Esophagus mucosa (tissue), 1 donor: ENCODE measurements at places on chromosomes 5 and 9. TPM values are rescaled to one million over a fixed set of nuclear protein-coding genes. Genes with fewer than 3 reads are reported as not detected.

AGXT2 gene
- not detected for total RNA-seq

DNA sequence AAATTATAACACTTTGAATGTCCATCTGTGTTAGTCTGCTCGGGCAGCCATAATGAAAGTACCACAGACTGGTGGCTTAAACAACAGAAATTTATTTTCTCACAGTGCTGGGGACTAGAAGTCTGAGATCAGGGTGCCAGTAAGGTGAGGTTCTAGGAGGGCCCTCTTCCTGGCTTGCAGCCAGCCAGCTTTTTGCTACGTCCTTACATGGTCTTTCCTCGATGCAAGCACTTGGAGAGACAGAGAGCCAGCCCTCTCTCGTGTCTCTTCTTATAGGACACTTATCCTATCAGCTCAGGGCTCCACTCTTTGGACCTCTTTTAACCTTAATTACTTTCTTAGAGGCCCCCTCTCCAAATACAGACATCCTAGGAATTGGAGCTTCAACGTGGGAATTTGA, 351.8 kb downstream of the SPOCK1 start:
- no peak for ATAC-seq

GRXCR2 gene
- not detected for total RNA-seq

GRCh38 chr5:123441408-123441807, 18.2 kb upstream of the CEP120 start:
- ATAC-seq, result no peak

PCDHB5 gene
- 0.40 TPM for total RNA-seq

DNA sequence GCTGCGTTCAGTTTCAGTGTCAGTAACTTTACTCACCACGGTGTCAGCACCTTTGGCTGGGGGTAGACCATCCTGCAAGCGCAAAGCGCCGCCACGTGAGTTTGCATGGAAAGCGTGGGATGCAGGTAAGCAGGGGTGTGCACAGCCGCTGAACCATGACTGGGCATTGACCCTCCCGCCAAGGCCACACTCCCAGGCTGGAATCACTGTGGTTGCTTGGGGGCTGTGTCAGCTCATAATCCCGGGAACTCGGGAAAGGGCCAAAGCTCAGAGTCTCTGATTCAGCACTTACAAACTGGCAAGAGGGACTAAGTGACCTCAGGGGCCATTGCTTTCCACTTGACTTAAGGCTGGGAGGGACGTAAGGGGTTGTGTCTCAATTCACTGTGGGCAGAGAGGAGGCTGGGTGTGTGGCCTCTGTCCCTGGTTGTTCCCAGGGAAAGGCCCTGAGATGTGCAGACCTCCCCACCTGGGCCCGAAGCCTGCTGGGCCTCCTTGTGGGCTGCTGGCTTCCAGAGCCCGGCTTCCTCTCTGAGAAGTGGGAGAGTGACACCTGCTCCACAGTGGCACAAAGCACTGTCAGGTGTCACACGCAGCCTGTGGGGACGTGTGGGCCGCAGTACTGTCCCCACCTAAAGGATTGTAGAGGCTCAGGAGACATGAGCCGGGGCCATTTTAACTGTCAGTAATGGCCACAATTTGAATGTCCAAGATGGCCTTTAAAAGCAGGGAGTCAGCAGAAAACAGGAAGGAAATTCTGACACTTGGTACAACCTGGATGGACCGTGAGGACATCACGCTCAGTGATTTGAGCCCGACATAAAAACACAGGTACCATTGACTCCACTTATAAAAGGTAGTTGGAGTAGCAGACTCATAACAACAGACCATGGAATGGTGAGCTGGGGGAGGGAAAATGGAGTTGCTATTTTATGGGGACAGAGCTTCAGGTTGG, 16.7 kb downstream of the ABO start:
- no peak for ATAC-seq

DNA sequence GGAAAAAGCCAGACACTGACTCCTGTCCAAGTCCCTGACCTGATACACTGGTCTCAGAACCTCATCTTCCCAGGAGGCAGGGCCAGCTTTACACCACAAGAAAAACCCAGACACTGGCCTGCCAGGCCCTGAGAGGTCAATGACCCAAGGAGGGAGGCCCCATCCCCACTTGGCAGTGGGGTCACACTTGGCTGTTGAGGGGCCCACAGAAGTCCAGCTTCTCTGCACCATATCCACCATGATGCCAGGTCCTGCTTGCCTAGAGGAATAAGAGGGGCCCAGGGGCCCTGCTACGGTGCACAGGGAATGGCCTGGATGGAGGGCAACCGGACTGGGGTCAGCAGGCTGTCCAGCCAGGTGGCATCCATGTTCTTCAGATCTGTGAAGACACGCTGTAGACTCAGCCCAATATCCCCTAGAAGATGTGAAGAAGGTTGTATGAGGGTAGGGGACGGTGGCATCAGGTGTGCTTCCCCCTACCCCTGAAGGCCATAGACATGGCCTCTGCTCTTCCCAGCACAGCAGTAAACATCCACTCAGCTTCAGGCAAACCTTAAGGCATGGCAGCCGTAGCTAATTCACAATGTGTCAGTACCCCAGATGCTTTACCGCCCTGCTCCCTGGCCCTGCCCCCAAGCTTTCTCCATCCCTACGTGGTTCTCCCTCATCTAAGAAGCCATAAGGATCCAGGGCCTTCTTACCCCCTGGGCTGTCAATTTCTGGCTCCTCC, 6.7 kb downstream of the IRF1 start:
- no peak for ATAC-seq

SLC34A1 gene
- 0.60 TPM for total RNA-seq

GRCh38 chr5:138748630-138749081, 4.6 kb upstream of the CTNNA1 start:
- no peak for ATAC-seq

DNA sequence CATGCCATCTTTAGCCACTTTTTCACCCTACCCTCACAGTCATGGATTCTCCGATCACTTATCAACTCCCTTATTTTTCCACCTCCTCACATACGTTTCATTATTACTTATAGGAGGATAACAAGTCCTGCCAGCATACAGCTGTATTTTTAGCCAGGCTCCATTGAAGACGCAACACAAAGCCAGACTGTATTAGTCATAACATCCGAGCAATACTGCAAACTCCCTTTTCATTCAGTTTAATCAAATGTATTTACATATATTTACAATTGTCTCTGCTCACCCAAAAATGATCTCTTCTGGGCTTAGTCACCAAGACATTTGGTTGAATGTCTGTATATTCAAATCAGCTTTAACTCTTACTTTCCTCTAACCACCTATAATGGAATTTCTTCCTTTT, 126.4 kb upstream of the PRLR start:
- peak; percentile 61 for ATAC-seq

DNA sequence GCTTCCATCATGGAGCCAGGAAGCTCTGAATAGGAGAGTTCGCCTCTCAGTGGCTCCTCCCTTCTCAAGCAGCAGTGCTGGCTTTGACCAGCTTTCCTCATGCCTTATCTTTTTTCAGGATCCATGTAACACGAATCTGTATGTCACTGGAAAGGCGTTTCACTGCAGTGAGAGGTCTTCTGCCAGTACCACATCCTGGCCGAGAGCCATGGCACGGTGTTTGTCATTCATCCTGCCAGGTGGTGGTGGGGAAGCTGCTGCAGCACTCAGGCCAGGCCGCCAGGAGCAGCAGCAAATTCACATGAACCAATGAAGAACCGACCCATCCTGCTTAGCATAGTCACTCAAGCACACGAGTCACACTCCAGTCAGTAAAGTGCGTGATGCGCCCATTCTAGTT, 179.0 kb downstream of the FANCC start:
- ATAC-seq, result peak; percentile 40

RNF183 gene
- 4.2 TPM for total RNA-seq

- no peak for ATAC-seq
Measured at GRCh38 chr9:137691646-137692351, 73.0 kb downstream of the EHMT1 start.

OTULIN gene
- total RNA-seq, result 26.1 TPM

REEP2 gene
- 0.36 TPM for total RNA-seq

- peak; percentile 64 for ATAC-seq
Measured at GRCh38 chr5:126826619-126827215, 49.8 kb downstream of the LMNB1 start.

DNA sequence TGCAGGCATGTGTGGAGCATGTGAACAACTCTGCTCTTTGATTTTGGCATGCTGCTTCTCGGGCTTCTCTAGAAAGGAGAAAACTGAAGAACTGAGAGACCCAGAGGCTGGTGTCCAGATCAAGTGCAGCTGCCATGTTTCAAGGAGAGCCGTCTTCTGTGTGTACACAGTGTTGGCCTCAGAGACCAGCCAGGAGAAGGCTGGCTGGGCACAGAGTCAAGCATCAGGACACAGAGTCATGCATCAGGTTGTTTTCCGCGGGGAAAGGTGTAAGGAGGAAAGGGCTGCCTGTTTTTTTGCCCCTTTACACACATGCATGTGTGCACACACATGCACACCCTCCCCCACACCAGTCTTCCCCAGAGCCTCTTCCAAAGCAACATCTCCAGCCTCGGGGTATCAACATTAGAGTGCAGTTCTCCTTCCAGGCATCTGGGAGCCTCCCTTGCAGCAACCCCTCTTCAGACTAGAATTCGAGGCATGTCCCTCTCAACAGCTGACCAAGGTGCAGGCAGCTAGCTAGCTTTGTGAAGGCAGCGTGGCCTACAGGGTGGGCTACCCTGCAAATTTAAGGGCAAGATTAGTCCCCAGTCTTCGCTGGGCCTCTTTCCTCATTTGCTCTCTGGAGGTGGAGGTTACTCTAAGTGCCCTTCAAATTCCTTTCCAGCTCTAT, 180.9 kb downstream of the AOPEP start:
- ATAC-seq, result no peak

GRCh38 chr5:5886812-5887486, 464.5 kb downstream of the ICE1 start:
- peak; percentile 87 for ATAC-seq

DNA sequence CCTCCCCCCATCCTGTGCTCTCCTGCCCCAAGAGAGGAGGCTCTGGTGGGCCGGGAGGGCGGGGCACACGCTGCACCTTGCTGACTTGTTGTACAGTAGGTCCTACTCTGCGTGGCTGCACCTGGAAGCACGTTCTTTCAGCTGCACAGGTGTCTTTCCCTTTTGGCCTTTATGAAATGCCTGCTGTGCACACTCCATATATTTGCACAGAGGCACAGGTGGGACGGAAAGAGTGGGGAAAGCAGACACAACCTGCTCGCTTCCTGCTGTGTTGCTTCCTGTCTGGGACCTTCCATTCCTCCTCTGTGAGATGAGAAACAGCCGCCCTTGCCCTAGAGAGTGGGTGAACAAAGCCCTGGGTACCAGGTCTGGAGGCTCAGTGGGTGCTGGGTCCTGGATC, 4.8 kb downstream of the USP20 start:
- no peak for ATAC-seq

PCDHB10 gene
- 0.80 TPM for total RNA-seq

DNA sequence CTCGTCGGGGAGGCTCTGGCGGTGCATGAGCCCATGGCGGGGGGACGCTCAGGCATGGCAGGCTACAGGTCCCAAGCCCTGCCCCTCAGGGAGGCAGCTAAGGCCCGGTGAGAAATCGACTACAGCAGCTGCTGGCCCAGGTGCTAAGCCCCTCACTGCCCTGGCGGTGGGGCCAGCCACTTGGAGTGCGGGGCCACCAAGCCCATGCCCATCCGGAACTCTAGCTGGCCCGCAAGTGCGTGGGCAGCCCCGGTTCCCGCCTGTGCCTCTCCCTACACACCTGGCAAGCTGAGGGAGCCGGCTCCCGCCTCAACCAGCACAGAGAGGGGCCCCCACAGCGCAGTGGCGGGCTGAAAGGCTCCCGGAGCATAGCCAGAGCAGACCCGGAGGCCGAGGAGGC, 1896.9 kb upstream of the CDH6 start:
- ATAC-seq, result no peak

- no peak for ATAC-seq
Measured at GRCh38 chr5:83931969-83932368, 211.3 kb upstream of the HAPLN1 start.

- no peak for ATAC-seq
Measured at GRCh38 chr9:121819428-121820231, 168.2 kb downstream of the DAB2IP start.

GRCh38 chr9:108663422-108663821, 192.4 kb downstream of the ACTL7B start:
- ATAC-seq, result no peak

DNA sequence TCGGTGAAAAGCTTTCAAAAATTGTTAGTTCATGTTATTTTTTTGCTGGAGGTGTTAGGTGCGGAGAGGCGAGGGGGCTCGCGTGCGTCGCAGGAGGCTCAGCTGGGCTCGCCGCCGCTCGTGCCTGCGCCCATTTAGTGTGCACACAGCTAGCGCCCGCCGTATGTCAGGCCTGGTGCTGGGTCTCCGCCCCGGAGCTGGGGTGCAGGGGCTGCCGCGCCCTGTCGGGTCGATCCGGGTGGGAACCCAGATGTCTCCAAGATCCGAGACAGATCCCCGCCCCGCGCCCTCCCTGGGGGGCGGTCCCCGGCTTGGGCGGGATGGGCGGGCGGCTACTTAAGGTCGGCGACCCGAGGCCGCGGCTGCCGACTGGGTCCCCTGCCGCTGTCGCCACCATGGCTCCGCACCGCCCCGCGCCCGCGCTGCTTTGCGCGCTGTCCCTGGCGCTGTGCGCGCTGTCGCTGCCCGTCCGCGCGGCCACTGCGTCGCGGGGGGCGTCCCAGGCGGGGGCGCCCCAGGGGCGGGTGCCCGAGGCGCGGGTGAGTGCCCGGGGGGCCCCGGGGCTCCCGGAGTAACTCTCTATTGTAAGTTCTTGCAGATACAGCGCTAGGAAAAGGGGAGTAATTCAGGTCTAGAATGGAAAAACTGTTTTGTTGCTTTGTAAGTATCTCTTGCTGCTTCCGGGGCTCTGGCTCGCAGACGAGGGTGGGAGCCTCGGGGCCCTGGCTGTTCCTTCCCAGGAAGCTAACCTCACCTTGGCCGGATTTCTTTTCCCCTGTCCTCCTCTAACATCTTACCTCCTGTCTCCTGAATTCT, 31.7 kb downstream of the GSN start:
- peak; percentile 54 for ATAC-seq

TEX48 gene
- total RNA-seq, result not detected

IQGAP2 gene
- total RNA-seq, result 4.2 TPM

DOCK8 gene
- 11.4 TPM for total RNA-seq

DNA sequence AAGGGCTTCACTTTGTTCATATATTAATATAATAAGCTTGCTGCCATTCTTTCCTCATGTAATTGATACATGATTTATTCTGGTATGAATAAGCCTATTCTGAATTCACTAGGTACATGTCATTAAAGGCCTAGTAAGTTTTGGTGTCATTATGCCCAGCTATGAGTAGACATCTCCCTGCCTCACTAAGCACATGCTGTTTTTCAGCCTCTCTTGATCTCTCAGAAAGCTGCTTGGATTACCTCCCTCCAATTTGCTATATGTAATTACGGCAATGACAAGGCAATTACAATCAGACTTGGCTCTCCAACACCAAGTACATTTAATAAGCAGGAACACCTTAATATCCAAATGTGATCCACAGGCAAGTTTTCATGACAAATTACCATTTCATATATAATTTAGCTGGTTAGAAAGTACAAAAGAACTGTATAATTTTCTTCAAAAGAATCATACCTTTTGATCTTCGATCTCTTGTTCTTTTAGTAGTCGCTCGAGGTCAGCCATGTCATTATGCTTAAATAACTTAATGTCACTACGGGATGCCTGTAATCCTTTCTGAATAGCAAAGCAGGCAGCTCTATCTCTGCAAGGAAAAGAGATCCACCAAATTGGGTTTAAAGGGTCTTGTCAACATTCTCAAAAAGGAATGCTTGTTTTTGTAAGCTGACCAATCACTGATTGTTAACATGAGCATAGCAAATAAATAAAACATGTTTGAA, 56.3 kb downstream of the SPTLC1 start:
- ATAC-seq, result no peak
